H1 (cell line): ENCODE measurements at places on chromosomes 6 and 20. TPM values are rescaled to one million over a fixed set of nuclear protein-coding genes. Genes with fewer than 3 reads are reported as not detected.

GRCh38 chr6:106381881-106382280, 21.4 kb downstream of the CRYBG1 start:
- no peaks in the 10 kb centered on the region for H3K4me1 ChIP-seq
- no peaks in the 10 kb centered on the region for H3K36me3 ChIP-seq
- H3K27ac ChIP-seq, result no peak overlapping the region
- no peak for DNase-seq

Gene RSPH9
- total RNA-seq, result 0.15 TPM in 1 of 2 replicates, not detected in the other

GRCh38 chr6:158630938-158631616, 13.5 kb downstream of the DYNLT1 start:
- no peak overlapping the region for H3K27ac ChIP-seq
- peaks cover 36% of the 10 kb centered on the region for H3K36me3 ChIP-seq
- DNase-seq, result no peak
- no peaks in the 10 kb centered on the region; the same call in 1 of the 2 replicates for H3K4me1 ChIP-seq

DNA sequence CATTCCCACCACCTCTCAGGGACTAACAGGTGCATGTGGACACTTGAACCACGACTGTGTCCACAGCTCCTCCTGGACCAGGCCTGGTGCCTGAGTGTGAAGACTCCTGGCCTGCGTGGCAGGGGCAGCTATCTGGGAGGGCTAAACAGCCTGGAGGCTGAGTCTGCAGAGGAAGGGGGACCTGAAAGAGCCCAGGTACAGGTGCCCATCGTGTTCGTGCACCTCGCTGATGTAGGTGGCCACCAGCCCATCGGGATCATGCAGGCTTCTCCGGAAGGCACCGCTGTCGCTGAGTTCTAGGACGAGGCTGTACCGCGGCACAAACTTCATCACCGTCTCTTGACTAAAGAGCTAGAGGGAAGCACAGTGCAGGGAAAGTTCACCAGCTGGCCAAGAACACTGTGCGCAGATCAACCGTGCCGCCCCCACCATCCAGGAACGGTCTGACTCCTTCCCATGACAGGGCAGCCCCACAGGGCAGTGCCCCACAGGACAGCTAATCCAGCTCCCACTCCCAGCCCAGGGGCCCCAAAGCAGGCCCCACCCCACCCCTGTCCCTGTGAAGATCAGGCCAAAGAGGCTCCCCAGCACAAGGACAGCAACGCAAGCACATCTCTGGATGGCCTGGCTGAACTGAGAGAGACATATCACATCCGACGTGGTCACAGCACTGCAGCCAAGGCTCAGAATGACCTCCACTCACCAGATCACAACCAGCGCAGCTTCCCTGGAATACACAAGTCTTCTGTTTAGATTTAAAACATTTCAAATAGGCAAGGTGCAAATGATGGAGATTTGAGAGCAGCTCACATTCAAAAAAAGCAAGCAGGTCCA, 14.8 kb downstream of the CST7 start:
- H3K4me1 ChIP-seq, result no peaks in the 10 kb centered on the region
- no peak overlapping the region for H3K4me3 ChIP-seq
- no peak for DNase-seq

DNA sequence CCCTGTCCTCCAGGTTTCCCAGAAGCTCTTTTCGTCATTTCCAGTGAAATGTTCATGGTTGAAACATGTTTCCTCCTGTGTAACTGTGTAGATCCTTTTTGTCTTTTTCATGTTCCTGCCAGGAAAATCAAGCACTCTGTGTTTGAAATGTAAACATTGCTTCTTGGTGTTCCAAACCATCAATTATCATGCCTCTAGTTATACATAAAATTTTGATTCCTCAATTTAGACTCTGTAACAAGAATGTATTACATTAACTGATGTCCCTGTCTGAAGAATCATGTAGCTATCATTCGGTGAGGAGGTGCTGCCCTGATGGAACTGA, 546.3 kb upstream of the CITED2 start:
- DNase-seq, result no peak
- H3K27ac ChIP-seq, result no peak overlapping the region
- no peaks in the 10 kb centered on the region for H3K36me3 ChIP-seq
- no peak overlapping the region for H3K4me3 ChIP-seq
